DMS 273 treated with DMSO at 0.1 percent for 48 hours (cell line): ENCODE measurements at places on chromosomes 5 and 9.

- no peak for DNase-seq
Observed at GRCh38 chr5:101943784-101944183, 352.3 kb downstream of the SLCO4C1 start.

GRCh38 chr5:149374801-149375200 lies 4.3 kb downstream of the IL17B start:
- DNase-seq, result no peak

DNA sequence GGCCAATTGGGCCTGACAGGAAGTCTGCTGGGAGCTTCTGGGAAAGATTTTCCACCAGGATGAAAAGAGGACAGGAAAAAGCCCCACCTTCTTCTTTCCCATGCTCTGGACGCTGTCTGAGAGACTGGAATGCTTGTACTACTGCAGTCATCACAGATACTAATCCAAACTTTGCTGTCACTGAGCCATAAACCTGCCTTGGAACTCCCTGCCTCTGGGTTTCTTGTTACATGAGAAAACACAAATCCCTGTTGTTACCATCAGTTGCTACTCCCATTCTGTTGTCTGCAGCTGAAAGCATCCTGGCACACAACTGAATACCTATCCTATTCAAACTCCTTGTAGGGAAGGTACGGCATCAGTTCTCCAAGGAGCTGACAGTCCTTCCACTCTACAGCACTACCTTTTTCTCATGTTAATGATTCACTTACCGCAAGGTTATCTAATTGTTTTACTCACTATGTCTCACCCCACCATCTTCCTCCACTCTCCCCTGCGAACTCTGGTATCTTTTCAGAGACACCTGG lies 167.5 kb downstream of the CDK5RAP2 start:
- DNase-seq, result no peak

DNA sequence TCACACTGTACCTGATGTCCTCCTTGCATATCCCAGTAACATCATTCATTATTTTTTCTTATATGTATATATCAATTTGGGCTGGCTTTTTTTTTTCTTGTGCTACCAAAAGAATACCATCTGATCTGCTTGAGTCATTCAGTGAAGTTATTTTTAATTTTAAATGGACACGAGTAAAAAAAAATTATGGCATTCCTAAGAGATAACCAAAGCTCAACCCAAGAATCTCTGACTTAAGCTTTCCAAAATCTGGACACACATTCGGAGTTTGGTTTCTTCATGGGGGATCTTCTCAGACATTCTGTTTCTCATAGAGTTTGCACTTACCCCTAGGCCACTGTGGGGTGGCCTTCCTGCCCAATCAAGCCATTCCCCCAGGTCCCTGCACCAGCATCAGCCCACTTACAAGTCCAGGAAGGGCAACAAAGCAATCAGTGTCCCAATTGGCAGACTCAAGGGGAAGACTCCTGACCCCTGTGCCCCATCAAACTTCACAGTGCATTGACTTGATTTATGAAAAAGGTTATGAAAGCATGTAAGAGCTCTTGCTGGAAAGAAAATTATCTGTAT lies 49.2 kb upstream of the SPDL1 start:
- DNase-seq, result no peak

- DNase-seq, result no peak
Observed at GRCh38 chr5:102922111-102922720, 167.1 kb downstream of the PAM start.

DNA sequence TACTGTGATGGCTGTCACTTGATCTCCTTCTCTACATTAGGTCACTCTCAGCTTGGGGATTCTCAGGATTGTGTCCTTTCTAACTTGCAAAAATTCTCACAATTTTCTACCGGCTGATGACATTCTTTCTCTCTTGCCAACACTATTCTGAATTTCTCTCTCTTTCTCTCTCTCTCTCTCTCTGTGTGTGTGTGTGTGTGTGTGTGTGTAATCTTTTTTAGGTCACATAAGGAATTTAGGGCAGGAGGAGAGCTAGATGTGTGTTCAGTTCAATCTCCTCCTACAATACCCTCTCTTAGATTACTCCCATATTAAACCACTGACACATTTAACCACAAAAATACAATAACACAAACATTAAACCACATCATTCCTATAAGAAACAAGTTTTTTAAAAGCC lies 242.3 kb upstream of the NREP start:
- no peak for DNase-seq

DNA sequence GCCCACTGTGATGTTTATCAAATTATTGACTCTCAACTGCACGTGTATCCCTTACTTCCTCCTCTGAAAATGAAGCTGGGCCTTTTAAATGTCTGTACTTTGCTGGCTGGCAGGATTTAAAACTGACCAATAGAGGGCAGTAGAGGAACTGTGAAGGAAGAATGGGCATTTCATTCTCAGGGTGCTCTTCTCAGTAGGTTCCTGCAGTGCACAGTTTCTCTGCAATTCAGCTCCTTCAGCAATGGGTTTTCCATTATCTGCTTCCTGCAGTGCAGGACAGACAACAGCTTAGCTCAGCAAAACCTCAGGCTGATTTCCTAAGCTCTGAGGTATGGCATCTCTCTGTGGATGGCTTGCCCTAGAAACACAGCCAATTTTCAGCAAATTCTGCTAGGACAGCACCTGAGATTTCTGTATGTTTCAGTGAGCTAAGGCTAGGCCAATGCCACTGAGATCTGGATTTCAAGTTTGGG lies 298.4 kb upstream of the PRDM9 start:
- peak; percentile 57 for DNase-seq

DNA sequence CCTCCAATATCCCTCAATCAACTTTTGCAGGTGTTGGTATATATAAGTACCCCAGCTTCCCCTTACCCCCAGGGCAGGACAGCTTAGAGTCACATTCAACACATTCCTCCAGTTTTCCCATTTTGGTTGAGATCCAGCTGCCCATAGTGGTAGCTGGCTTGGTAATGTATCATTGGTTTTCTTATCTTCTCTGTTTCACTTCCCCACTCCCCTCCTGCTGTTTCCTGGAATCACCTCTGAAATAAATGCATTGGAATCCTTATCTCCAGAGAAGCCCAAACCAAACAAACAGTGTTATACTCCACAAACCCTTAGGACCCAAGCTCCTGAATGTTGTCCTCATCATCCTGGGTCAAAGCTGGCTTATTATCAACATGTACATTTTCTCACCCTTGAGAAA lies 184.8 kb downstream of the TMEM38B start:
- DNase-seq, result no peak

DNA sequence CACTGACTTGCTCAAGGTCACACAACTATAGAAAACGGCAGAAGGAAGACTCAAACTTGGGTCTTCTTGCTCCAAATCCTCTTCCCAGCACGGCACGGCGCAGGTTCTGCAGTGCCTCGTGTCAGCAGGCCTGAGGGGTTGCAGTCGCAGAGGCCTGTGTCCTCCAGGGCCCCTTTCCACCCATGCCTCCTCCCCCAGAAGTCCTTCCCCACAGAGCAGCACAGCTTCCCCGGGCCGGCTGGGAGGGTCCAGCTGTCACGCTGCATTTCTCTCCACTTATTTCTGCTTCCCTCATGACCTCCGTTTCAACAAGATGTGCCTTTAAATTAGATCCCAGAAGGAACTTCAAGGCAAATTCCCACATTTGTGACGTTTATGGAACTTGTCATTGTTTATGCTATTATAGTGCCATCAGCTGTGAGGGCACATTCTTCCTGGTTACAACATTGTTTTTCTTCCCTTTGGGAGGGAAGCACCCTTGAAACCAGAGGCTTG lies 148.4 kb downstream of the C5orf15 start:
- no peak for DNase-seq

DNA sequence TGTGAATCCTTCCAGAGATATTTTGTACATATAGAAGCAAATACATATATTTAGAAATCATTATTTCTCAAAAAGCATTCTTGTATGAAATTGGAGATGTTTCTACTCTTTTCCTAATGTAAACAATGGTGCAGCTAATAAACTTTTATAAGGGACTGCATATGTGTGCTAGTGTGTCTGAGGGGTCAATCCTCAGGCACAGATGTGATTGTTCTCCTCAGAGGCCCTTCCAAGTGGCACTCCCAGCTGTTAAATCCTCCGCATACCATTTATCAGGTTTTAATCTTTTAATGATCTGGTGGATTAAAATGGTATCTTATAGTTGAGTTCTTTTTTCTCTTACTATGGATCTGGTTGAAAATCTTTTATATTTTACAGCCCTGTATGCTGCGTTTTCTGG lies 5.6 kb upstream of the OMD start:
- DNase-seq, result no peak

DNA sequence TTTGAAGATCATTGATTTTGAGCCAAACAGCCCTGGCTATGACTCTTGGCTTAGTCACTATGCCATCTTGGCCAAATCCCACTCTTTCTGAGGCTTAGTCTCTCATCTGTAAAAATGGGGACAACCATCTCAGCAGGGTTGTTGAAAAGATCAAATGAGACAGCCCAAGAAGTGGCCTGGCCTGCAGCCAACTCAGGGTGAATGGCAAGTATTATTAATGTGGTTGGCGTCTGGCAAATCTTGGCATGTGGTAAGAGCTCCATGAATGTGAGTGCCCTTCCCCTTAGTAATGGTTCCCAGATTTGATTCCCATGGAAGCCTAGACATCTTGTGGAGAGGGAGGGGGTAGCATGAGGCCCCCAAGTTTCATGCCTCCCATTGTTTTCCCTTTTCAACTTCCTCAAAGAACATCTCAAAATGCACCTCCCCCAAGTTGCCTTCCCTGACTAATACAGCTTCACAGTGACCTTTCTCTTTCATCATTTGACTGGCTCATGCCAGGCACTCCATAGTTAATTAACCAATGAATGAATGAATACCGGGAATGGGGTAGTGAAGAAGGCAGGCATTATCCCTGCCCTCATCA lies 11.8 kb upstream of the TGFBI start:
- DNase-seq, result peak; percentile 71

GRCh38 chr5:145157841-145158240 lies 677.3 kb downstream of the PRELID2 start:
- no peak for DNase-seq

DNA sequence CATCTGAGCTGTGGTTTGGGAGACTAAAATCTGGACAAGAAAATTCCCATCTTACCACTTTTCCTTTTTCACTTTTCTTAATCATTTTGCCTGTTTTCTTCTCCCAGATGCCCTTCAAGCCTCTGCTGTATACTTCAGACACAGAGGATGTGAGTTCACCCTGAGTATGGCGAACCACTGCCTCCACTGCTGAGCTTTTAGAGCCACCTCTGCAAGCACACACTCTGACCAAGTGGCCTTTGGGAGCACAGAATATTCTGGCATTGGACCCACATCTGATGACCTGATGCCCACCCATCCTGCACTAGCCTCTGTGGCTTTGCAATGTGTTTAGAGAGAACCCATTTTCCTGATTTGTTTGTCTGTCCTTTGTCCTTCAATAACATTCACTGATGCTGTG lies 32.5 kb downstream of the TERT start:
- DNase-seq, result no peak

DNA sequence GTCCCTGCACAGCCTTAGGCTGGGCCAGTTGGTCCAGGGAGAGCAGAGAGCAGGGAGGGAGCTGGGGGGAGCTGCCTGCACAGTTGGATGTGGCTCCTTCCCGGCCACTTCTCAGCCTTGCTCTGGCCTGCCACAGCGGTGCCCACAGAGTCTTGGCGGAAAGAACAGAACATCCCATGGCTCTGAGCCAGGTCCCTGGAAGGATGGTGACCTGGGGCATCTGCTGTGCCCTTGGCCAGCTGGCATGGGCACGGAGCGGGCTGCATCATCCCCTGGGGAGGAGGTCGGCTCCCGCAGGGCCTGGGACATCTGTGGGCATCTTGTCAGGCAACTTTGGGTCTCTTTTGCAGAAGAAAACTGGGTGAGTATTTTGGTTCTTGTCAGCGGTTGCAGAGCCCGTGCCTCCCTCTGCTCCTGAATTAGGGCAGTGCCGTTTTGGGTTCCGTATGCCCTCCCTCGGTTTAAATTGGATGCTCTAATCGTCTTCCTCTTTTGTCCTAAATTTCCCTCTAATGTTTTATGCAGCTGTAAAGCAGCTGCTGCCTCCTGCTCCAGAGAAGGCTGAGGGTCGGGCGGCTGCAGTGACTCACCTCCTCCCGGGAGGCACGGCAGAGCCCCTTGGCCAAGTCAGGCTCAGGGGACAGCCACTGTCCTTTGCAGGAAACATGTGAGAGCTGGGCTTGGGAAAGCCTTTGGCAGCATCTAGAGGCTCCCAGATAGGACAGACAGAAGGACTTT lies 10.5 kb upstream of the NACC2 start:
- no peak for DNase-seq

DNA sequence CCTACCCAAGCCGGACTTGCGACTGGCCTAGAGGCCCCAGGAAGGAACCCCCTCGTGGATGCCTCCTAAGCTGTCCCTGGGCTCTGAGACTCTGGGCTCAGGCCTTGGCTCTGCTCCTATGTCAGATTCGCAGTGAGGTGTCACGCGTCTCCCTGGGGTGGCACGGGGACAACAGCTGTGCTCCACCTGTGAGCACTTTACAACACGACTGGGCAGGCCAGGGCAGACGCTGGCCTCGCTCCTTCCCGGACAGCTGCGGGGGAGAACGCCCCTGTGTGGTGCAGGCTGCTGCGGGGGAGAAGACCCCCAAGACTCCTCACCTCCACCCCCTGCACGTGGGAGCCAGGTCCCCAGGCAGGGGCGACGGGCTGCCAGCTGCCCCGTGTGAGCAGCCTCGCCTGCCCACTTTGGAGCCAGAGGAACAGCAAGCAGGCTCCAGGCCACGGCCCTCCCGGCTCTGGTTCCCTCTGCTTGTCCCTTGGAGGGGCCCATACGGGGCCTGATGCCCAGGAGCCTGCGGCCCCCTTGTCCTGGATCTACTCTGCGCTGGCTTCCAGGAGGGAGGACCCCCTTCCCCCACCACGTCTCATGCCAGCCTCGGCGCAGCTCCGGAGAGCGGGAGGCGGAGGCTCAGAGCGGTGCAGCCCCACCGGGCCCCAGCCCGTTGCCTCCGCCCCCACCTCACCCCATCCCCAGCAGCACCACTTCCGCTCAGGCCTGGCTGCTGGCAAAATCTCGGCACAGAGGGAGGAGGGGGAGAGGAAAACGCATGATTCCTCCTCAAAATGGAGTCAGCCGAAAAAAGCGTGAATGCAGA lies 36.0 kb downstream of the SARDH start:
- DNase-seq, result no peak

DNA sequence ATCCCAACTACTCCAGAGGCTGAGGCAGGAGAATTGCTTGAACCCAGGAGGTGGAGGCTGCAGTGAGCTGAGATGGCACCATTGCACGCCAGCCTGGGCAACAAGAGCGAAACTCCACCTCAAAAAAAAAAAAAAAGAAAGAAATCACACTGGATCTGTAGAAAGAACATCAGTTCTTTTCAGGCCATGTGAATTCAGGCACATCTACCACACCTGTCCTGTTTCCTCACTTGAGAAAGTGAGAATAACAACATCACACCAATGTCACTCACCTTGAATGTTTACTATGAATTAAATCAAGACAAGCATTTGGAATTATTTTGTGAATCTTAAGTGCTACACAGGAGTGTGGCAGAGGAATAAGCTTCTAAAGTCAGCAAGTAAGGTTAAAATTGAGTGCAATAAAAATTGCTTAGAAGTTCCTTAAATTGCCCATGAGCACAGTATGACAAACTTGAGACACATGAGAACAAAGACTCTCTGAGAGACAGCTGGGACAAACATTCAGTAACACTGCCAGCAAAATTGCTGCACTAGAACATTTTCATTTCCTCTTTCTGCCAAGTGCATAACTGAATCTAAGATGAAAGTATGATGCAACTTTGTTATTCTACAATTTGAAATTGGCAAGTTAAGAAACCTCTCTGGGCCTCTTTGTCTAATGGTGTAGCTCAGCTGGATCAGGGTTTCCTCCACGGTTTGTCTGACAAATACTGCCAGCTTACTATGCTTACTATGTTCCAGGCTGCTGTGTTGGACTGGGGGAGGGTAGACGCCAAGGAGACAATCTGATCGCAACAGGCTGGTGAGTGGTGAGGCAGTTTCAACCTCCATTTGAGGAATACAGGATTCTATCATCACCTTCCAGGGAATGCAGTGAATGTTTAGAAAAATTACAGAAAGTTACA lies 1.9 kb upstream of the RIC1 start:
- no peak for DNase-seq
